HEK293T (cell line): ENCODE measurements at places on chromosomes 6 and 20.

DNA sequence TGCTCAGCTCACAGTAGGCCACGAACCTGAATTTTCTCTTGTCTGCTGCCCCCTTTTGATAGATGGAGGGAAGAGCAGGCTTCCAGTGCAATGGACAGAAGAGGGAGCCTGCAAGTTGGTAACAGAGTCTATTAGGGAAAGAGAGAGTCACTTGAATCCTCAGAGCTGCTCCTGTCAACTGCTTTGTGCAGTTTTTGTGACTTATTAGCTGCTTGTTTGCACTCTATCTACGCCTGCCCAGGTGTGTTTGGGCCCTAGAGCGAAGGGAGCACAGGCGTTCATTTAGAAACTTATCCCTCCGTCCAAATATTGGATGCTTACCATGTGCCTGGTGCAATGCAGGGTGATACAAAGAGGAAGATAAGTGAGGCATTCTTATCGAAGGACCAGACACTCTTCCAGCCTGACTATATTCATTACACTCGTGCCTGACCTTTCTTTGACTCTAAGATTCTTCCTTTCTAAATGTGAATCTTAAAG is 11.6 kb upstream of the SLC2A12 start:
- peak; percentile 90 for DNase-seq

DNA sequence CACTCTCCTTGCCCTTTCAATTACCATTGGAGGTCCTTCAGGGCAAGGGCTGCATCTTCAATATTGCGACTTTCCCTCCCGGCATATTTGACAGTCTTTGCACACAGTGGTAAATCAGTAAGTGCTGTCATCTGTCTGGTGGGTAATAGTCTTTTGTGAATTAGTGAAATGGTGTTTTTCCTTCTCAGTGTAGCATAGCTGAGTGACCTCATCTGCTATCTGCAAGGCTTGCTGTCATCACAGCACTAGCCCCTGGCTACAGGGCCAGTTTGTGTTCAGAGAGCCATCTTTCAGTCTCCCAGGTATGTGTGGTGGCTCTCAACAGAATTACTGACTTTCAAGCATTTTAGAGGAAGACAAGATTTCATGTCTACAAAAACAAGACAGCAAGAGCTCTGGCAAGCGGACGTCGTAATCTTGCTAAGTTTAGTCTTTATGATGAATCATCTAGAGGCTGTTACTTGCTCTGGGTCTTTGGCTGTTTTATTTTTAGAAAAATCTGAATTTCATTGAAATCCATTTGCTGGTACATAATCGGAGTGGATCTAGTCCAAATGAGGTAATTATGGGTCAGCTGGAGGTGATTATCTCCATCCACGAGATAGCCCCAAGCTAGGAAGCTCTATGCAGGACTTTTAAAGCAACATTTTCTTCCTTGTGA is 528.9 kb downstream of the EPM2A start:
- DNase-seq, result peak; percentile 16

DNA sequence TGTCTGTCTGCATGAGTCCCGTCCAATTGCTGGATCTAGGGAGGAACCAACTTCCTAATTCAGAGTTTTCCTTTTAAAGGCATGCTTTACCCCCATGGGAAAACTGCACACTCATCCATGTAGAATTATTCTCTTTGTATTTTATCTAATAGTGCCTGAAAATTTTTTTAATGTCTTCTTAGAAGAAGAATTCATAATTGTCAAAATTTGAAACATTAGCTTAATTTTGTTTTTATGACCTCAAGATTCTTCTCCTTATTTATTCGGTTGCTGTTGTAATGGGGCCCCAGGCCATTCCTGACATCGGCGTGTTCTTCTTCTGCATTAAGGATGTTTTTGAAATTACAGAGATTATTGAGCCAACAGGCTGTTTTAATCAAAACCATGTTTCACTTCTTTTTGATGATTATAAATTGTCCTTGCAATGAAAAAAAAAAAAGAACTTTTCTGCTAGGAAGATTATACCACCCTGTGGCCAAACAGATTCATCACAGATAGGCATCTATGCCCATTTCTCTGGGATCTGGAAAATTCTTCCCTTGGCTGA is 100.3 kb downstream of the ZNF217 start:
- no peak for DNase-seq

- no peak for DNase-seq
Measured at GRCh38 chr6:124546601-124547000, 415.6 kb upstream of the RNF217 start.

DNA sequence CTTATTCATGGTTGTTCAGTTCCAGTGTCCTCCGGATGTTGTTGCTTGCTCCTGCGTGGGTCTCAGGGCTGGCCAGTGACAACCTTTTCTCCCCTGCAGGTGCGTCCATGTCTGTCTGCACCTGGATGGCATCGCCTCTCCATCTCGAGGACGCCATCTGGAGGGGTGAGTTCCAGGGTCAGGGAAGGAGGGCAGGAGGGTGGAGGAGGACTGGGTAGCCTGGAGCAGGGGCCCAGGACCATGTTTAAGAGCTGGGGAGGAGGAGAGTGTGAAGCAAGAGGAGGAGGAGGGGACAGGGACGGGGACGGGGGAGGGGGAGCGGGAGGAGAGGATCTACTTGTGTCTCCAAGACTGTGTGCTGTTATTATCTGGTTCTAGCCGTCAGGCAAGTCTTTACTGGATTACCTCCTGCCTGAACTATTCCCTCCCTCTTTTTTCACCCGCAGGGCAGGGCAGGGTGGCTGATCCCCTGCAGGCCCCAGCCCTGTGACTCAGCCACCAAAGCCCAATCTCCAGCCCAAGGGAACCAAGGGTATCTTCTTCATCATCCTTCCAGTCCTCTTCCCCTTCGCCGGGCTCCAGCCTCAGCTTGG is 32.2 kb upstream of the TULP1 start:
- no peak for DNase-seq

- DNase-seq, result no peak
Measured at GRCh38 chr20:49570161-49570827, 2.4 kb upstream of the PTGIS start.

DNA sequence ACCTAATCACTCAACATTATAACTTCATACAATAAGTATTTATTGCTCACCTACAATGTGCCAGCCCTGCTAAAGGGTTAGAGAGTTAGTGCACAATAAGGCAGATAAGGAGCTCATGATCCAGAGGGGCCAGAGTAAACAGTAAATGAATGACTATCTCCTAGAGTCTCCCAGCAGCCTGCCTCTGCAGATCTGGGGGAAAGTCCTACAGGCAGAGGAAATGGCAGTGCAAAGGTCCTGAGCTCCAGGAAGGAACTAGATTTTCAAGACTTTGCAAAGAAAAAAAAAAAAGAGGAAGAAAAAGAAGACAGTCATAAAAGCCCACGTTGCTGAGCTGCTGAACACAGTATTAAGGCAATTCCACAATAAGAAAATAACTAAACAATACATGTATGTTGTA is 160.1 kb downstream of the SIM1 start:
- DNase-seq, result peak; percentile 11

DNA sequence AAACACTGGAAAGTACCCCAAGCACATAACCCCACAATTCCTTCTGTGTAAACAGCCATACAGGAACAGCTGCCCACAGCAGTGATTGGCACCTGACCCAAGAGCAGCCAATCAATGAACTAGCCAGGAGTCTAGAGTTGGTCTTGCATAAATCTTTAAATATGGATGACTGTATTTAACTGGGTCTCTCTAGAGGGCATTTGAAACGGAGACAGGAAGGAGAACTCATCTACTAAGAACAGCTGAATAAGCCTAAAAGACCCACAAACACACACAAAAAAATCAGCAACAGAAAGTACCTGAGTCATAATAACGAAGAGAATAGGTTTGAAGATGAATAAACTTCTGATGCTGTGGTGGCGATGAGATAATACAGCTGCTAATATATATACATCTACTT is 49.0 kb upstream of the ASF1A start:
- DNase-seq, result no peak

DNA sequence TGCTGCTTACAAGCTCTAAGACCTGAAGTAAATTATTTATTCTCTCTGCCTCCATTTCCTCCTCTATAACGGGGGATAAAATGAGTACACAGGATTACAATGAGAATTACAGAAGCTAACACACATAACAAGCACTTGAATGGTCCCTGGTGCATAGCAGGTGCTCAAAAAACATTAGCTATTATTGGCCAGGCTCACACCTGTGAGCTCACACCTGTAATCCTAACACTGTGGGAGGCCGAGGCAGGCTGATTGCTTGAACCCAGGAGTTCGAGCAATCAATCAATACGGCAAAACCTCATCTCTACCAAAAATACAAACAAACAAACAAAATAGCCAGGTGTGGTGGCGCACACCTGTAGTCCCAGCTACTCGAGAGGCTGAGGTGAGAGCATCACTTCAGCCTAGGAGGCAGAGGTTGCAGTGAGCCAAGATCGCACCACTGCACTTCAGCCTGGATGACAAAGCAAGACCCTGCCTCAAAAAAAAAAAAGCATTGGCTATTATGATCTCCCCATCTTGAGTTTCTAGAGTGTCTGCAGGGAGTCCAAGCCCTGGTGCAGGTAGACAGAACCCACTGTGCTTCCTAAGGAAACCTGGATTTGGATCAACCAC is 68.1 kb downstream of the PREX1 start:
- DNase-seq, result no peak

- DNase-seq, result no peak
Measured at GRCh38 chr6:150230832-150231524, 88.1 kb downstream of the PPP1R14C start.

- DNase-seq, result no peak
Measured at GRCh38 chr6:131134220-131134979, 867 bp upstream of the AKAP7 start.

- no peak for DNase-seq
Measured at GRCh38 chr6:129342796-129343195, 367.2 kb downstream of the ARHGAP18 start.

GRCh38 chr20:44637522-44638372 is 13.8 kb downstream of the ADA start:
- no peak for DNase-seq

DNA sequence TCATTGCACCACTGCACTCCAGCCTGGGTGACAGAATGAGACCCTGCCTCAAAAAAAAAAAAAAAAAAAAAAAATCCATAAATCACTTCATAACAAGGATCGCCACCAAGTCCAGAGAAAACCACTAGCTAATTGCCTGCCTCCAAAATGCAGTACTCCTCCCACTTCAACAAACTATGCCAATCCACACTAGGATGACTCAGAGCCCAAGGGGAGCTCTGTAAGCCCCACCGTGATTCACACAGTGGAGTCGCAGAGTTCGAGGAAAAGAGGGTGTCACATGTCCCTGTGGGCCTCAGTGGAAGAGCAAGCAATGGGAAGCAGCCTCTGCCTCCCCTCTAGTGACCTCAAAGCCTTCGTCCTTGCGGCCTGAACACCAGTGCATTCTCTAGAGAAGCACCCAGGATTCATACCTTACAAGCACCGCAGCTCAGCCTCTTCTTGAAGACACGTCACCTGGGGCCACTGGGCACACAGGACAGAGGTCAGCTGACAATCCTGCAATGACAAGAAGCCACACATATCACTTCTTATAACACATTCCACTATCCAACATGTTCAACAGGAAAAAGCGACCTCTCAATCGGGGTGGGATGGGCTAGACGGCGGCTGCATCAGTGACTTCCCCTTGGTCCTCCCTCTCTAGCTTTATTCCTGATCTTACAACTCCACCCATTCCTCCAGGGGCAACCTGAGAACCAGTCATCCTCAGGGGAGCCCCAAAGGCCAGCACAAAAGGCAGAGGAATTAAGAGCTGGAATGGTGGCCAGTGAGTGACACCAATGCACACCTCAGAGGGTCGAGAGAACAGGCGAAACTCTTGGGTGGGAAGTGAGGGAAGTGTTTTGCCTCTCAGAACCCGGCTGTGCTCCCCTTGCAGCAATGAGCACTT is 8.9 kb downstream of the SNHG17 start:
- DNase-seq, result no peak

- DNase-seq, result no peak
Measured at GRCh38 chr20:45409521-45410272, 1.6 kb downstream of the DBNDD2 start.

GRCh38 chr6:140319209-140319608 is 944.8 kb upstream of the CITED2 start:
- no peak for DNase-seq

- peak; percentile 22 for DNase-seq
Measured at GRCh38 chr6:112979830-112980229, 632.7 kb downstream of the RFPL4B start.
